ENCODE measurements at places on chromosomes 7 and 10.
A peak's percentile ranks its signal among the peaks of the same experiment; 100 is the strongest.

DNA sequence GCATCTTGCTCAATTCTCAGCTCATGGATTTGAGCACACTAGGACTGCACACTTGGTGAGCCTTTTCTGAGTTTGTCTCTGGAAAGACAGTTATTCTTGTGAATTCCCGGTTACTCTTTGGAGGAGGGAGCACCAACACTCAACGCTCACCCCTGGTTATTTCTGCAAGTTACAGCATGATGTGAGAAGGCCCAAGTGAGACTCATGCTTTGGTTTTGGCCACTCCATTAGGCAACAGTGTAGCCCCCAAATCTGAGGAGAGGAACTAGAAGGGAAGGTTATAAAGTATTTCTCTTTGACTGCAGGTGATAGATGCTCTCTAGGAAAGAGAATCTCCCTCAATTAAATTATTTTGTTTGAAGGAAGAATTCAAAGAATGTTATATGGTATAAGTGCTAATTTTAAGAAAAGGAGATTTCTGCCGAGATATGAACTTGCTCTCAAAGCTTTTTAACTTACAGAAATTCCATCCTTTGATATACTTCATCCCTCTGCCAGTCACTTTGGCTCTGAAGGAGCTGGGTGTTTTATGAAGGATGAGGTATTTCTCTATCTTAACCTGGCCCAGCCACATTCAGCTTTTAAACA lies 183.4 kb downstream of the WNT2 start:
- no peak for DNase-seq

DNA sequence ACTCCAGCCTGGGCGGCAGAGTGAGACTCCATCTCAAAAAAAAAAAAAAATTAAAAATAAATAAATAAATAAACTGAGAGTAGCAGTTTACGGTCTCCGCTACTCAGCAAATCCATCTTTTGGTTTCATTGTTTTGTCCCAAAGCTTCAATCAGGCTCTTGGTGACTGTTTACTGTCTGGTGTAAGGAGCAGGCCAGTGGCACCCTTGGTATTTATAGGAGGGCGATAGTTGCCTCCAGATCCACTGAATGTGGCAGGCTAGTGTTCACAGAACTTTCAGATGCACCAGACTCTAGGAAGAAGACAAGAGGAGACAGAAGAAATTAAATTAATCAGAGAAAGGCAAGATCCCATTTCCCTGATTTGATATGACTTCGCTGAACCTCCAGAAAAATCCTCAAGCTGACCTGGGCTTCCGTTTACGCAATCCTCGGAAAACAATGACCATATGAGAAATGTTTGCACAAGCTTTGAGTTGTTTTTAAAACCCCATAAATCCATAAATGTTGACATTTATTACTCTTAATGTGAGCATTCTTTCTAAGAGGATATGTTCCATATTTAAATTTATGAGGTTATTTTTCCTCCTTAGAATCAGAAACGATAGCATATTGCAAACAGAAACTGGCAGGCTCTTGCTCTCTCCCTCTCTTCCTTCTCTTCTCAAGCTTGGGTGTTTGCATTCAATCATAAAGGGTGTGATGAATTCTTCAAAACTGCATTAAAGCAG lies 7.1 kb upstream of the MUC3A start:
- peak; percentile 44 for DNase-seq

- DNase-seq = no peak
These were observed 42.2 kb downstream of the ZWINT start for GRCh38 chr10:56318816-56319215.

DNA sequence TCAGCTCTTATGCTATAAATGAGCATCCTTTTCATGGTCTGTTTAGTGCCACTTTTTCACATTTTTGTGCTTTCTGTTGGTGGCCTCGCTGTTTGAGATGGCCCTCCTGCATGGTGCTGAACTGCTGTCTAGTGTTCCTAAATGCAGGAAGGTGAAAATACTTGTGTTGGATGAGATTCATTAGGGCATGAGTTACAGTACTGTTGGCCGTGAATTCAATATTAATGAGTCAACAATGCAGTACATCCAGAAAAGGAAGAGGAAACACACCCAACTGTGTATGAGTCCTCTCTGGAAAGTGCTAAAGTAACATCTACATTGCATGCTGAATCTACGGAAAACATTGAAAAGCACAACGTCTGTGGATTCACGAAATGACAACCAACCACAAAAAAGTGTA lies 124.0 kb downstream of the HERPUD2 start:
- DNase-seq = no peak

DNA sequence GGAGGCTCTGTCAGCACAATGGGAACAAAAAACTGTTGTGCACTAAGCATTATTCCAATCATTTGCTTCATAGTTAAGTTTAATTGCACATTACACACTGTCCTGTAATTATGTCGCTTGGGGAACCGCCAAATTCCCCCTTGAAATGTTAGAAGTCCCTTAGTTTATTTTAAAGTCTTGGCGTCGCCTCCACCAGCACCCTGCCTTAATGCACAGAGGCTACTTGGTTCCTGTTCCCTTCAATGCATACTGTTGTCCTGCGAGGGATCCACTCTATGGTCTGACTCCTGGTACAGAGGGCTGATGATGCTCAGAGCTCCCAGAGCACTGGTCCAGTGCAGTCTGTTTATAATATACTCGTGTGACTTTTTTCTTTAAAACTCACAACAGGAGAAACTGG lies 330.7 kb downstream of the ELMO1 start:
- no peak for DNase-seq

DNA sequence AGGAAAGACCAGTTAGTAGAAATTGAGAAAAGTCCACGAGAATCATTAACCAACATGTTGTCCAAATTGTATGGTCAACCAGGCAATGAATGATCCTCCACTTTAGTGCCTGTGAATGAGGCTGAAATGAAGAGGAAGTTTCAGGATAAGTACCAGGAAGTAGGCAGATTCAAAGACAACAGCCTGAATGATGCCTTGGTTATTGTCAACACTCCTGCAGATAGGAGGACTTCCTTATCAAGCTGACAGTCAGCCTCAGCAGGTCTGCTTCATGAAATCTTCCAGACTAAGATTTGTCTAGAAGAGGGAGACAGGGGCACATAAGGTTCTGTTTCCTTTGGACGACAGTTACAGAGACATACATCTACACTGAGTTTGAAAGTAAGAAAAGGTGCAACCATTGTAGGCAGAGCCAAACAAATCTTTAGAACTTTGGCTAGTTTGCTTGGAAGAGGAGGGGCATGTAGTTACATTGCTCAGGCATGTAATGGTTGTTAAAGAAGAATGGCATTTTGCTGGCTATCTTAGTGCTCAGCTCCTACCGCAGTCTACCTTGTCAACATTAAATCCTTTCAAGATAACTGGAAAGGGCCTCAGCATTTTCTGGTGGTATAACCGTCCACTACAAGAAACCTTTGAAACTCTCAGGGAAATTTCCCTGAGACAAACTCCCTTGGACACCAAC lies 81.4 kb downstream of the ABI1 start:
- no peak for DNase-seq

GRCh38 chr7:98200364-98200763 lies 10.9 kb upstream of the BHLHA15 start:
- no peak for DNase-seq

- DNase-seq = no peak
These were observed 316.0 kb downstream of the CXCL12 start for GRCh38 chr10:44068716-44069482.

GRCh38 chr7:78370936-78371335 lies 572.4 kb downstream of the PHTF2 start:
- DNase-seq = no peak

DNA sequence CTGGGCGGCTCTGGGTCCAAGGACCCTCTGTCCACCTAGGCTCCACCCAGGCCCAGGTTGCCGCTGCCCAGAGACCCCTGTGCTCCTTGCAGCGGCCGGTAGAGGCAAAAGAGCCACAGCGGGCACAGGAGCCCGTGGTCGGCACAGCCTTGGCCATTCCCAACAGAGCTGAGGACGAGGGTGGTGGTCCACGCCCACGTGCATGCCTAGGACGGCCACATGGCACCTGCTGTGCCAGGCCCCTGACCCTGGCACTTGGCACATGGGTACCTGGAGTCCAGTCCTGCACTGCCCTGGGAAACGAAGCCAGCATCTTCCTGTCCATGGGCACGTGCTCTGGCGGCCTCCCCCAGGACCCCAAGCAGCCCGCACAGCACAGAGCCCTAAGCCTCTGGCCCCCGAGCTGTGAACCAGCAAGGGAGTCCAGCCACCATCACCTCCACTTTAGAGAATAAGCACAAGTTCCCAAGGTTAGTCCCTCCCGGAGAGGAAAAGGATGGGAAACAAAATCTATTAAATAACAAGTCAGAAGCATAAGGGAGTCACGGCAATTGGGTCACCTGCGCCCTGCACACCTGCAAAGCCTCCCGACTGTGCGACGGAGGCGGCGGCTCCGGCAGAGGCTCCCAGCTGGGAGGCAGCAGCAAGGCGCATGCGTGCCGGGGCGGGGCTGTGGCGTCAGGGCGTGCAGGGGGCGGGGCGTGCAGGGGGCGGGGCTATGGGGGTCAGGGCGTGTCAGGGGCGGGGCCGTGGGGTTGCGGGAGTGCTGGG lies 59.1 kb downstream of the STK32C start:
- no peak for DNase-seq

DNA sequence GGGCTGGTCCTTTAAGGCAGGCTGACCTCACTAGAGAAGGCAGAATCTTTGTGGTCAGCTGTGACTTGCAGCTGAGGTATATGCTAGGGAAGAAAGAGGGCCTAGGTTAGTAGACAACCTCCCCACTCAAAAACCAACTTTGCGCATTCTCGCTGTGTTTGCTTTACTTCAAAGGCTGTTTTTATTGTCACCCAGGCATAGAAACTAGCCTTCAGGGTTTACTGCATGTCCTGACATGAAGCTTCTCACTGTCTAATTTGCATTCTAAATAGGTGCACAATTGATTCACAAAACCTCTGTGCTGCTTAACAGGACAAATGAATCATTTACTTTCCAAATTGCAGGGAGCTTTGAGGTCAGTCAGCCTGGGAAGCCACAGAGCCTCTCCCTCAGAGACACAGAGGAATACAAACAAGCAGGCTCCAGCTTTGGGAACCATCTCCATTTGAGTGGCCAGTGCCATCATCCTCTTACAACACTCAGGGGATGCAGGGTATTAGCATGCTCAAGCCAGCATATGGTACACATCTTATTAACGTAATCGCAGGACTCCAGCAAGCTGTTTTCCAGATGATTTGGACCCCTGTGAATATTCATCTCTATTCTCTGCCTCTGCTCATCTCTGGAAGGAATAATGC lies 596.4 kb upstream of the GHITM start:
- peak; percentile 84 for DNase-seq

GRCh38 chr10:132705173-132705572 lies 80.8 kb downstream of the NKX6-2 start:
- no peak for DNase-seq

GRCh38 chr10:29443745-29444523 lies 155.1 kb downstream of the LYZL1 start:
- peak; percentile 39 for DNase-seq

- DNase-seq = no peak
These were observed 202.4 kb downstream of the GLRX3 start for GRCh38 chr10:130338636-130339024.

DNA sequence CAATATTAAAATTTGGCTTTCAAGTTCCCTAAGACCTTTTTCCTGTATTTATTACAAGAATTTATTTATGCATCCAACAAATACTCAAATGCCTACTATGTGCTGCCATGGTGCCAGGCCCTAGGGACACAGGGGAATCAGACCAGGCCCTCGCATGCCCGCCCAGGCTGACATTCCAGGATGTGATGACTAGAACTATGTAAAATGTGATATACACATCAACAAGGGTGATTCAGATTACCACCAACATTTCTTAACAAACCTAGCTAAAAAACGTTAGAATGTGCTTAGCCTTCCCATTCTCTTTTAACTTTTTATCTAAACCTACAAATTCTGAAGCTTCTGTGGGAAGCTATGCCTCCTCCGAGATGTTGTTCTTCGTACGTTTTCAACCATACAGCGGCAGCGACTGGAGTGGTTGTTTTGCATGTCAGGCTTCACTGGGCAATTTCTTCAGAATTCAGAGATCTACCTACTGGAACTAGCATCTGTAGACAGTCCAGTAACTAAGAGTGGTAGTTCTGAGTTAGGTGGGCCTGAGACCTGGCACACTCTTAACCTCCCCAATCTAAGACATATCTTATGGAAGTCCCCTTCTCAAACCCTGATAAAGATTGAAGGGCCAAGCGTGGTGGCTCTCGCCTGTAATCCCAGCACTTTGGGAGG lies 22.1 kb downstream of the GNA12 start:
- DNase-seq = peak; percentile 93

GRCh38 chr10:122044713-122045112 lies 55.8 kb downstream of the TACC2 start:
- DNase-seq = peak; percentile 78

DNA sequence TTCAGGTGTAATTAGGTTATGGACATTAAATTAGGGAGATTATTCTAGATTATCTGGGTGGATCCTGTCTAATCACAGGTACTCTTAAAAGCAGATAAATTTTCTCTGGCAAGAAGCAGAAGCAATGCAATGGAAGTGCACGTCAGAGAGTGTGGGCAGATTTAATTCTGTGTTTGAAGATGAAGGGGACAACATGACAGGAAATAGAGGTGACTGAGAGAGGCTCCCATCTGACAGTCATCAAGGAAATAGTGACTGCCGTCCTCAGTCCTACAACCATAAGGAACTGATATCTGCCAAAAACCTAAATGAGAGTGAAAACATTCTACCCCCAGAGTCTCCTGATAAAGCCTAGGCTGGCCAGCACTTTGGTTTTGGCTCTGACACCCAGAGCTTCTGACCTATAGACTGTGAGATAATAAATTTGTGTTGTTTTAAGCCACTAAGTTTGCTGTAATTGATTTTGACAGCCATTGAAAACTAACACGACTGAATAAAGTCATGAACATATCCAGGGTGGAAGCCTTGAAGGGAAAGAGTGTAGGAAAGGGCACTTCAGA lies 30.5 kb upstream of the DDX50 start:
- no peak for DNase-seq

- no peak for DNase-seq
These were observed 34.3 kb downstream of the FRMPD2 start for GRCh38 chr10:48240196-48240595.

- no peak for DNase-seq
These were observed 251.1 kb downstream of the GPR37 start for GRCh38 chr7:124514471-124514870.

GRCh38 chr7:109343678-109344077 lies 774.0 kb downstream of the DNAJB9 start:
- no peak for DNase-seq

DNA sequence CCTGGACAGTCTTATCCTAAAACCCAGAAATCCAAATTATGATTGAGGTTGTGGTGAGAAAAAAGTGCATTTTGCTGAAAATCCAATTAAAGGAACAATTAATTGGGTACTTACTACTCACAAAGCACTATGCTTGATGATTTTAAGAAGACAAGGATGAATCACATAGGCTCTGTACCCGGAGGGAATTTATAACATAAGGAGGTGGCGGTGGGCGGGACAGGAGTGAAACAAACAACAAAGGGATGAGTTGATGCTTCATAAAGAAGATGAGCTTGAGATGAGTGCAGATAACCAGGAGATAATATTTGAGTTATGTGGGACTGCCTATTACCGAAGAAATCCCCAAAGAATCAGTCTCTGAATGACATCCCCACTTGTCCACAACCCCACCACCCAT lies 171.1 kb upstream of the FZD8 start:
- no peak for DNase-seq
